ENCODE measurements at places on chromosomes 7 and 10.

DNA sequence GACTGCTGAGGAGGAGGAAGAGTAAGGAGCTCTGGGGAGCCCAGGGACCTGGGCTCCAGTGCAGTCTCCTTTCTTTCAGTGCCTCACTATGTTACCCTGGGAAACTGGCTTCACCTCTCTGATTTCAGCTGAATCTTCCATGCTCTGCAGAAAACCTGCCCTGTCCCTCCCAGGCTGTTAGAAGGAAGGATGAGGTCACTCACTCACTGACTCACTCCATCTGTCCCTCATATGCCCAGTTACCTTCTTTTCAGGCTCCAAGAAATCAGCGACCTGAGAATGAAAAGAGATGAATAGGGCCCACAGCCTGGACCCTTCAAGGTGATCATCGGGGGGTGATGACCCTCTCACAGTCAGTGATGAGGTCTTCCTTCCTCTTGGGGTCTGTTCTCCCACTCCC lies 481 bp downstream of the SFTPA2 start:
- H3K4me3 ChIP-seq = no peak overlapping the region
- DNase-seq = no peak
- no peaks in the 10 kb centered on the region for H3K36me3 ChIP-seq
- H3K27ac ChIP-seq = no peak overlapping the region
- no peaks in the 10 kb centered on the region for H3K4me1 ChIP-seq

DNA sequence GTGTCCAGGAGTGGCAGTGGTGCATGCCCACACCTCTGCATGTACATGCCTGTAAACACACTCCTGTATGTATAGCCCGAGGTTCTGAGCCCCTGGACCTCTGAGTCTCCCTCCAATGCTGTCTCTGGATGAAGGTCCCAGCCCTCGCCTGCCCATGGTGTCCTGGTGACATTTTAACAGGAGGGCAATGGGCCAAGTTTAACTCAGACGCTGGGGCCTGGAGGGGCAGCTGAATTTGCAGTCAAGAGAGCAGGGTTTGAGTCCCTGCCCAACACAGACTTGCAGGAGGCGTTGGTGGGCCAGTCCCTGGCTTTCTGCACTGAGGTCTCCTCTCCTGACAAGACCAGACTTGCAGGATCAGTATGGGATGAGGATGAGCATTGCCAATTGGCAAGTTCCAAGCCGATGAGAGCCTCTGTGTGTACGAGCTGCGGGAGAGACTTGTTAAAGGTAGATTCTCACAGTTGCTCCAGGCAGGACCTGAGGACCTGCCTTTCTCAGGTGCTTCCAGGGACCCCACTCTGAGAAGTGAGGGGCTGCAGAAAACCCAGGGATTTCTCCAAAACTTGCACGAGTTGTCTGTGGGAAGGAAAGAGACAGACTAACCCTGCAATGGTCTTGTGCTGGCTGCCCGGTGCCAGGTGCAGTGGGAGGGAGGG lies 141.9 kb downstream of the ELFN1 start:
- no peak overlapping the region for H3K4me3 ChIP-seq
- no peak overlapping the region for H3K27ac ChIP-seq
- H3K27me3 ChIP-seq = no peaks in the 10 kb centered on the region

DNA sequence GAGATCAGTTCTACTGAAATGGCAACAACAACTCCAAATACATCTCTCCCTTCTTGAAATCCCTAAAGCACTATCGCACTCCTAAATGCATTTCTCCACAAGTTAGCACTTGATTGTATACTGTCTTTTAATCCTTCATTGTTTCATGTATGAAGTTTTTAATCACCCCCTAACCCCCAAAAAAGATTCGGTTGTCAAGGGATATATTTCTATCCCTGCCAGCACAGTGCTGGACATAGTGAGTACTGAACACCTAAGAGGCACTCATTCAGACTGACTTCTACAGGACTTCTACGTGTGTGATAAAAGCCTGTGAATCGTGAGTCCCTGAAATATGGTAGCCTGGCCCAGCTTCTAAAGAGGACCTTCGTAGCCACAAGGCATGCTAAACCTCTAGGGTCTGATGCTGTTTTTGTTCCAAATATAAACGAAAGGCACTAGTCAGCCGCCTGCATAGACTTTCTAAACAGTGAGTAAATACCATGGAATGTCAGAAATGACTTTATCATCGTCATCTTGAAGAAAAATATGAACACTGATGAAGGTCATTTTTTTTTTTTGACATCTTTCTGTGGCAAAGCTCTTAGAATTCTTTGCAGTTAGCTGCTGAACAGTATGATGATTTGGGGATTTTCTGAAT lies 14.6 kb upstream of the ZSCAN21 start:
- H3K4me1 ChIP-seq = peaks cover 5% of the 10 kb centered on the region
- no peak overlapping the region for H3K4me3 ChIP-seq
- H3K27ac ChIP-seq = peak overlapping the region; percentile 49
- DNase-seq = no peak

DNA sequence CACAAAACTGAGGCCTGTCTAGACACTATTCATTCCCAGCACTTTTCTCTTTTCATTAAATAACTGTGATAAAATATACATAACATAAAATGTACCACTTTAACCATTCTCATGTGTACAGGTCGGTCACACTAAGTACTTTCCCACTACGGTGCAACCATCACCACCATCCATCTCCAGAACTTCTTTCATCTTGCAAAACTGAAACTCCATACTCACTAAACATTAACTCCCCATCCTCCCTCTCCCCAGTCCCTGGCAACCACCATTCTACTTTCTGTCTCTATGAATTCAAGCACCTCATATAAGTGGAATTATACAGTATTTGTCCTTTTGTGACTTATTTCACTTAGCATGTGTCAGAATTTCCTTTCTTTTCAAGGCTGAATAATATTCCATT lies 53.0 kb downstream of the ARHGAP12 start:
- H3K27ac ChIP-seq = no peak overlapping the region
- H3K36me3 ChIP-seq = no peaks in the 10 kb centered on the region
- no peaks in the 10 kb centered on the region for H3K27me3 ChIP-seq
- H3K4me3 ChIP-seq = no peak overlapping the region
- DNase-seq = no peak
